Epithelial cell of proximal tubule (primary cell): ENCODE measurements at places on chromosomes 3 and 15. TPM values are rescaled to one million over a fixed set of nuclear protein-coding genes. Genes with fewer than 3 reads are reported as not detected.

SYNM gene
- total RNA-seq, result 2.1 and 2.8 TPM in 2 replicates

GRCh38 chr3:87855616-87856015 lies 203.2 kb downstream of the CGGBP1 start:
- DNase-seq, result no peak

ST8SIA2 gene
- 5.6 and 6.3 TPM in 2 replicates for total RNA-seq

GRCh38 chr15:65067317-65067644 lies 510 bp downstream of the RASL12 start:
- no peak for DNase-seq

GRCh38 chr3:194386648-194387047 lies 12.4 kb downstream of the GP5 start:
- DNase-seq, result no peak

DNA sequence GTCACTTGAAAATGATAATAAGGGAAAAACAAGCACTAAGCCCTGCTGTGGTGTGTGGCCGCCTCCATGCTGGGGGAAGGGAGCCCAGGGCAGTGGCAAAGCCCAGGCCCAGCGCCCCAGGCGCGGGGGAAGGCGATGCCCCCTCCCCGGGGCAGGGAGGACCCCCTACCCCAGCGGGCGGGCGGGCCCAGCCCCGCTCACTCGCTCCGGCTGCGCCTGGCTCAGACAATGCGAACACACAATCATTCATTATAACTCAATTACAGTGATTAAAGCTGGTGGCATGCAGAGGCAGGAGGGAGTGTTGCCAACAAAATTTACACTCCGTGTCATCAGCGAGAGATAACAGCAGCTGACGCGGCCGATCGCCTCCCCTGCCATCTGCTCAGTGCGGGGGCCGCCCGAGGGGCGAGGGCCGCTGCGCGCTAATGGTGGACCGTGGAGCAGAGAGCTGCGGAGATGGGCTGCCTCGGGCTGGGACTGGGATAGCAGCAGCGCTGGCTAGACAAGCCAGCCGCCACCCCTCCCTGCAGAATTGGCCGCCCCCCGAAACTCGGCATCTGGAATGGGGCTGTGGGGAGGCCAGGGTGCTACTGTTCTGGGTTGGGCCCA lies 64.1 kb downstream of the TLE3 start:
- no peak for DNase-seq

DNA sequence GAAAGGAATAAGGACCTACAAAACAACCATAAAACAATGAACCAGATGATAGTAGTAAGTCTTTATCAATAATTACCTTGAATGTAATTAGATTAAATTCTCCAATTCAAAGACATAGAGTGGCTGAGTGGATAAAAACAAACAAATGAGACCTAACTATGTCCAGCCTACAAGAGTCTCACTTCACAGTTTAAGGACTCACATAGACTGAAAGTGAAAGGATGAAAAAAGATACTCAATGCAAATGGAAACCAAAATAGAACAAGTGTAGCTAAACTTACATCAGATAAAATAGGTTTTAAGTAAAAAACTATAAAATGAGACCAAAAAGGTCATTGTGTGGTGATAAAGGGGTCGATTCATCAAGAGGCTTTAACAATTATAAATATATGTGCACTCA lies 21.9 kb upstream of the NR1I2 start:
- DNase-seq, result no peak

- DNase-seq, result no peak
Observed at GRCh38 chr3:108461661-108462111, 48.7 kb downstream of the MYH15 start.

FGD5 gene
- total RNA-seq, result 0.06 TPM in 1 of 2 replicates, not detected in the other

AHSG gene
- total RNA-seq, result not detected in 2 replicates

NRROS gene
- 0.35 and 2.5 TPM in 2 replicates for total RNA-seq

SPATA12 gene
- 0.06 and 0.43 TPM in 2 replicates for total RNA-seq
